ENCODE measurements at places on chromosomes 7 and 10.

DNA sequence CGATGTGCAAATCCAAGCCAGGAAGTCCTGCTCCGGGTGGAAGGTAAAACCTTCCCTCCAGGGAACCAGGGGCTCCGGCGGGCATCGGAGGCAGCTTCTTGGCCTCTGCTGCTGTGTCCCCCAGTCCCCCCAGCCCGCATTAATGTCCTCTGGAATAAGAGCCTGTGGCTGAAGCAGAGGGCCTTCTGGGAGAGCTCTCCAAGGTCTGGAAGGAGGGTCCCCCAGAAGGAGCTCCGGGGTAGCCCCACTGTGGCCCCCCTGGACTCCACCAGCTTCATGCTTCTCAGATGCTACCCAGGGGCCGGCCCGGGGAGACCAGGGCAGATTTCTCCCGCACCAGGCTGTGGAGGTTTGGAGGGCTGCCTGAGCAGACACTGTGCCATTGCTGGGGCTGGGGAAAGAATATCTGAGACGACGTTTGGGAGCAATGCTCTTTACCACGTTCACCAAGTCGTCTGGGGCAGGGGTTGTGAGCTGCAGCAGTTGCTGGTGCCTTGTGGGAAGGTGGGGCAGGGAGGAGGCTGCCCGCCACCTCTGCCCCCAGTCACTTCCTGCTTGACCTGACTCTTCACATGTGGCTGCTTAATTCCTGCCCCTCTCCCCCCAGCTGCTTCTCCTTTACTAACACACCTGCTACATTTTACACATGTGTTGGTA, 8.3 kb downstream of the ZNF853 start:
- no peak for DNase-seq

DNA sequence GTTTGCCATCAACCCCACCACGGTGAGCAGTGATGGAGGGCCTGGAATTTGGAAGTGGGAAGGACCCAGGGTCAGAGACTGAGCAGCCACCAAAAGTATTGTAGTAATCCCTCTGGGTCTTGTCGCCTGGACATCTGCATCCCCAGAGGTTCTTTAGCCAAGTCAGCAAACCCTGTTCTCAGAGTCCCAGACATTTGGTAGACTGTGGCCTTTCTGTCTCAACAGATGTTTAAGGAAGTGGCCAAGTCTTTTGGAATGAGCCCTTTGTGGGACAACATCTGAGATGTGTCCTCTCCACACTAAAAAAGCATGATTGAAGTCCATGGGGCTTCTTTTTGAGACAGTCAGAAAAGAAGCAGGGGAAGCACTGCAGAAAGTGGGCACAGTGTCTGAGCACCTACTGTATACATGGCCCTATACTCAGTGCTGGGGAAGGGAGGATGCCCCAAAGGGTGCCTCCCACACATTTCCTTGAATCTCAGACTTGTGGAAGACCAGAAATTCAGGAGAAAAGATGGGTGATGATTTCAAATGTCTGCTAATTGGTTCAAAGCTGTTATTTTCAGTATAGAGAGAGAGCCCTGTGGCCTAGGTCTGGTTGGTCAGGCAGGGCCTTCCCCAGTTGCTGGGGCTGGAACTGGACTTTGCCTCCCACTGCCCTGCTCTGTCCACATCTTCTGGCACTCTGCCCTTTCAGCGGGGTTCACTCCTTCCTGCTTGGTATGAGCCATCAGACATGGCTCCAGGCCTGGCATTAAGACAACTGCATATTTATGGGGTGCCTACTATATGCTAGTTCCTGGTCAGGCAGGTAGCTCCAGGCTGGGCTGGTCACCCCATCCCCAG, 26.5 kb upstream of the VSIR start:
- no peak for DNase-seq

DNA sequence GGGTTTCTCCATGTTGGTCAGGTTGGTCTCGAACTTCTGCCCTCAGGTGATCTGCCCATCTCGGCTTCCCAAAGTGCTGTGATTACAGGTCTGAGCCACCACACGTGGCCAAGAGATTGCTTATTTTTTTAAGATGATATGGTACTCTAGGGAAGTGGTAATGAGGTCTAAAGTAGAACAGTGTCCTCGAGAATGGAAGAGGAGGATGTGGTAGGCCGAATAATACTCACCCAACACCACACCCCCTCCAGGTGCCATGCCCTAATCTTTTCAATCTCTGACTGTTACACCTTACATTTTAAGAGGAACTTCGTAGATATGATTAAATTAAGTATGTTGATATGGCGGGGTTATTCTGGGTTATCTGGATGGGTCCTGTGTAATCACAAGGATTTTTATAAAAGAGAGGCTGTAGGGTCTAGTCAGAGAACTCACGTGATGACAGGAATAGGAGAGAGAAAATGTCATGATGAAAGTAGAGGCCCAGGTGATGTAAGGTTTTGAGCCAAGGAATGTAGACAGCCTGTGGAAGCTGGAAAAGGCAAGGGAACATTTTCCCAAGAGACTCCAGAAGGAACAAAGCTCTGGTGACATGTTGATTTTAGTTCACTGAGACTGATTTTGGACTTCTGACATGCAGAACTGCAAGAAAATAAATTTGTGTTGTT, 29.5 kb downstream of the CDK13 start:
- no peak for DNase-seq

GRCh38 chr10:85671530-85671929, 695.1 kb downstream of the GRID1 start:
- no peak for DNase-seq

GRCh38 chr7:55969391-55969790, 5.0 kb downstream of the NIPSNAP2 start:
- no peak for DNase-seq

GRCh38 chr7:140607441-140607989, 33.1 kb downstream of the DENND2A start:
- no peak for DNase-seq

GRCh38 chr10:122089311-122090017, 100.5 kb downstream of the TACC2 start:
- no peak for DNase-seq

- DNase-seq = no peak
Observed at GRCh38 chr10:49667991-49668390, 11.5 kb upstream of the C10orf53 start.

DNA sequence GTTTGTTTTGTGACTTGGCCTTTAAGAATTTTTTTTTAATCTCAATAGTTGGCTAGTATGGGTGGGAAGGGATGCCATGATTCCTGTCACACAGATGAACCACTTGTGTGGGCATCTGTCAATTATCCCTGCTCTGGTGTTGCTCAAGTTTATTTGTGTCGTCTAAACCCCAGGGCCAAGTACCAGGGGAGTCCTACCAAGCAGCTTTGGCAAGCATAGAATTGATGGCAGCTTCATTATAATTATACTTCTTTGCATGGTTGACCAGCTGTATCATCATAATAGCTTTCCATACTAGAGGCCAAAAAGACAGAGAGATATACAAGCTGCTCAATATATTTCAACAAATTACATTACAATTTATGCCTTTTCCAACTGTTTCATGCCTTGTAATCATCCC, 30.4 kb downstream of the SUGCT start:
- no peak for DNase-seq

DNA sequence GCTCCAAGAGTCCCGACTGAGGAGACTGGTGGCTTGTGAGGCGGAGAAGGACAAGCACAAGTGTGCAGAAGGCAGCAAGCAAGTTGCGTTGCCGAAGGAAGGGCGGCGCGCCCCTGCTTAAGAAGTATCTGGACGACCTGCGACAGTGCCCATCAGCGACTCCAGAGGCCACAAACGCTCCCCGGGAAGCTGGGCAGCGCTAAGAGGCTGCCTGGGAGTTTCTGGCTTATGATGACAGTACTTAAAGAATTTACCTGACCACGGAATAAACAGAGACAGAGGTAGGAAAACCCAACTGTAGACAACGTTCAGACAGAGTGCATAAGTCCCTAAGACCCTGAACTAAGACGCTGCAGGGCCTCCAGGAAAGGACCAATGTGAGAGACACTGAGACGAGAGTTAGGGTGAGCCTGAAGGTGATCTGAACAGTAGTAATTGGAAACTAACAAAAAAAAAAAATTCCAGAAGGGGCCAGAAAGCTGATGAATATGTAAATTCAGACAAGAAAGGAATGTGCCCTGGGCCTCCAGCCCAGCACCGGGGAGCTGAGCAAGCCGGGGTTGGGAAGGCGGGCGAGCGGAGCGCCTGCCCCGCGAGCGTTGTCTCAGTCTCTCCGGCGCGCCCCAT, 1.0 kb downstream of the OSBPL3 start:
- DNase-seq = no peak

DNA sequence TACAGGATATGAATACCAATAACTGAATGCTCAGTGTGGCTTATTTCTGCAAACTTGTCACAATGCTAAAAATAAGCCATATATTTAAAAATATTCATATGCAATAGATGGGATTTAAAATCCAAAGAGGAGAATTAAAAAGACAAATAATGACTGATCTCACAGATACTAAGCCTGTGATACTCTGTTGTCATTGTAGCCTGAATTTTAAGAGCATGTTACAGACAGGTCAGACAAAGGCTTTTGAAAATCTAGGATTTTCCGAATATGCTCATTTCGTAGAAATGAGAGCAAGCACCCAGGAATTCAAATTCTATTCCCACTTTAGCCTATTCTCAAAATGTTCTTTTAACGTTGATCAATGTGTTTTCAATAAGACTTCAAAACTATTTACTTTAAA, 269.7 kb downstream of the PCDH15 start:
- no peak for DNase-seq

DNA sequence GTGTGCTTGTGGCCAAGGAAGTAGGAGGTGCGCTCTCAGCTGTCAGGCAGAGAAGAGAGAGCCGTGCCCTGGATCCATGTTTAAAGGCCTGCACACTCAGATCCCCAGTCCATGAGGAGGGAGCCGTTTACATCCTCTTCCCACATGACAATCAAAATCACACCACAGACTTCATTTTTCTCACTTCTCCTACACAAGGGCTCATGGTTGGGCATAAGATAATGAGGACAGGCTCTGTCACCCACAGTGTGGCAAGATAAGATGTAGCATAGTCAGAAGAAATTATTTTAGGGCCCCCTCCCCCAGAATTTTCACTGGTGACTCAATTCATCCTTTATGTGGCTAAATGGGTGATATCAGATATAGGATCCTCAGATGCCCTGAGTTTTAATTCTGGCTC, 35.9 kb upstream of the INHBA start:
- no peak for DNase-seq

- DNase-seq = no peak
Observed at GRCh38 chr10:93300288-93300917, 181.7 kb downstream of the MYOF start.

DNA sequence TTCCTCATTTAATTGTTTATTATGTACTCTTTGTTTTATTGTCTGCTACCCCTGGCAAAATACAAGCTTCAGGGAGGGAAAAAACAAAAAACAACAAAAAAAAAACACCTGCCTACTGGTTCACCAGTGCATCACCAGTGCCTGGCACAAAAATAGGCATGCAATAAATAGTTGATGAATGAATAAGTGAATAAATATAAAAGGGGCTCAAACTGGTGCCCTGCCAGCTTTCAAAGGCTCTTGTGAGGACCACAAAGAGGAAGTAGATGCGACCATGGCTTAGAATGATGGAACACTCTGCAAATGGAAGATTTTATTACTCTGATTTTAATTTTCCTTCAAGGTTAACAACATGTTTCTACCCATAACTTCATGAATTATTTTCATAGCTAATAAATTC, 213.0 kb upstream of the INHBA start:
- no peak for DNase-seq

GRCh38 chr7:2164646-2165045, 68.1 kb downstream of the MAD1L1 start:
- no peak for DNase-seq

GRCh38 chr10:76779796-76780301, 857.8 kb downstream of the KCNMA1 start:
- DNase-seq = no peak

- no peak for DNase-seq
Observed at GRCh38 chr10:22466763-22467334, 121.6 kb downstream of the SPAG6 start.

- DNase-seq = no peak
Observed at GRCh38 chr10:114345701-114346100, 58.6 kb downstream of the AFAP1L2 start.
